ENCODE measurements at places on chromosomes 5 and 9.

DNA sequence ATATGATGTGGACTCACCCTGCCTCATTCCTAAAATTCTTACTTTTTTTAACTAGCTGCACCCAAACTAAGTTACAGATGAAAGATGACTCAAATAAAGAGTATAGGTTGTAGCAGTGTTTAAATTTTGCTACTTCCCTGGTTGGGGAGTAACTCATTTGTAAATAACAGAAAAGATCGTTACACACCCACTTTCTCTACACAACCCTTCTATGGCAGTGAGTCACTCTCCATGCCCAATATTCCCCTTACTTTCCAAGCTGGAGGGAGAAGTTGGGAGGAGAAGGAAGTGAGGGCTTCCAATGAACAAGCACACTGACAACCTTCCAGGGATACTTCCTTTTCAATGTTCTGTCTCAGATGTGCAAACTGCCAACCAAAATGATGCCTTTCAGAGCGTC lies 1.9 kb downstream of the RASEF start:
- DNase-seq: no peak

DNA sequence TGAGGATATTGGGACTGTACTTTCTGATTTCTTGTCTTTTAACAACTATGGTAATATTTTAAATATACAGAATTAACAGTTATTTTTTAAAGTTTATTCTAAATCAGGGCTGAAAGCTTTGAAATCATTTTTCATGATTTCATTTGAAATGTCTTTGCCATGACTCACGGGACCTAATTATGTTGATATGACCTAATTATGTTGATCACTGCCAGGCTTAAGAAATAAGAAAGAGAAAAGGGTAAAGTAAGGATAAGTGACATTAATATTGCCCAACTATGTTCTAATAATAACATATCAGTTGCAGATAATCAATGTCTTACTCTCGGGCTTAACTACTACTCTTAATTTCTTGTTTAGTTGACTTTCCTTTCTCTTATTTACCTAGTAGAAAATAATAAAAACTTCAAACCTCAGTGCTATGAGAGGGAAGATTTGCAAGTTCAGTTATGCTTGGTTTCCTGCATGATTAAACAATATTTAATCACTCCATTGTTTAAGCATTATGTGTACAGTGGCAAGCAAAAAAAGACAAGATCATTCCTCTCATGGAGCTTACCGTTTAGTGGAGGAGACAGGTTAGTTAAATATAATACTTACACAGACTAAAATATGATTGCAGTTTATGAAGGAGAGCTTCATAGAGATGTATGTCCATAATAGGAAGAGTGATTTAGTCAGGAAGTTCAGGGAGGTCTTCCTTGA lies 67.0 kb upstream of the EIF4EBP3 start:
- DNase-seq: no peak

GRCh38 chr5:1830571-1831228 lies 29.5 kb downstream of the NDUFS6 start:
- no peak for DNase-seq

GRCh38 chr5:140855772-140856674 lies at the start of gene PCDHA10:
Gene PCDHA10, plus strand, starts transcription at chr5:140855897. Its CDS starts 152 bp downstream, at chr5:140856049.
- DNase-seq: no peak

- DNase-seq: no peak
Observed at GRCh38 chr9:124137009-124137943, 120.5 kb upstream of the NEK6 start.

- DNase-seq: no peak
Observed at GRCh38 chr9:81635521-81636254, 53.7 kb downstream of the TLE1 start.

GRCh38 chr5:59598547-59598874 lies 295.0 kb downstream of the PDE4D start:
- DNase-seq: no peak

- DNase-seq: no peak
Observed at GRCh38 chr5:112795944-112796678, 58.4 kb downstream of the APC start.

GRCh38 chr5:173452119-173452905 lies 124.1 kb upstream of the STC2 start:
- no peak for DNase-seq

- DNase-seq: no peak
Observed at GRCh38 chr5:173734716-173735115, 118.3 kb upstream of the BOD1 start.

GRCh38 chr9:73412874-73413273 lies 261.2 kb downstream of the ANXA1 start:
- no peak for DNase-seq

DNA sequence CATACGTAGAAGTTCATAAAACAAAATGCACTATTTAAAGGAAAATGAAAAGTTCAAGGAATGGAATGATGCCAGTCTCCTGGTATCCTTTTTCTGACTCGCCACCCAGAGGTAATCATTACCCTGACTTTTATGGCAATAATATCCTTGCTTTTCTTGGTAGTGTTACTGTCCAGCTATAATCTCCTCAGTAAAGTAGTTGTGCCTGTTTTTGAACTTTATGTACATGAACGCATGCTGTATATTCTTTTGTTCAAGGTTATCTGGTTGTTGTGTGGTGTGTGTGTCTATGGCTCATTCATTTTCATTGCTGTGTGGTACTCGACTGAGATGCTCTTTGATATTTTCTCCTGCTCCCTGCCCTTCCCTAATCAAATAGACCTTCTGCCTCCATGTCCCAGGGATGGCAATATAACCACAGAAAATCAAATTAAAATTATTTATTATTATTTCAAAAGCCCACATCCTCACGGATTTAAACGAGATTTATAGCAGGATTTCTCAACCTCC lies 29.2 kb upstream of the FBP1 start:
- DNase-seq: no peak

DNA sequence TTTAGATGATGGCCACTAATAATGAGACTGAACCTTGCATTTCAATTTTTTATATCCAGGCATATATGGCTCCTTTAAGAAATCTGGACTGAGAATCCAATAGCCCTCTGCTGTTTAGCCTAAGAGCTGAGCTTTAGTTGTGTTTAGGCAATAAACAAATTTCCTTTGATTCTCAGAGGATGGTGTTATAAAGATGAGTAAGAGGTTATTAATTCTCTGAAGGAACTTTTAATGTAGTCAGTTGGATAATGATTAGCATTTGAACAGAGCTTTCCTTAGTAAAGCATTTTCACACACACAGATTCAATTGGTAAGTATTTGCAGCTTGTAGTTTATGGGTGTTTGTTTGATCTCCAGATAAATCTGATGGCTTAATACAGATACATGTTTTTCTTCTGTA lies 149.6 kb downstream of the PRR16 start:
- no peak for DNase-seq

All from activated CD8-positive, alpha-beta memory T cell treated with anti-CD3 and anti-CD28 coated beads for 24 hours (primary cell).